ENCODE measurements at places on chromosomes 1 and 21.

GRCh38 chr1:116346943-116347673 lies 25.9 kb upstream of the ATP1A1 start:
- H3K27me3 ChIP-seq, result no peaks in the 10 kb centered on the region
- no peak overlapping the region for H3K4me3 ChIP-seq
- no peaks in the 10 kb centered on the region for H3K36me3 ChIP-seq
- peaks cover 29% of the 10 kb centered on the region for H3K4me1 ChIP-seq
- peak overlapping the region; percentile 96 for H3K27ac ChIP-seq

DNA sequence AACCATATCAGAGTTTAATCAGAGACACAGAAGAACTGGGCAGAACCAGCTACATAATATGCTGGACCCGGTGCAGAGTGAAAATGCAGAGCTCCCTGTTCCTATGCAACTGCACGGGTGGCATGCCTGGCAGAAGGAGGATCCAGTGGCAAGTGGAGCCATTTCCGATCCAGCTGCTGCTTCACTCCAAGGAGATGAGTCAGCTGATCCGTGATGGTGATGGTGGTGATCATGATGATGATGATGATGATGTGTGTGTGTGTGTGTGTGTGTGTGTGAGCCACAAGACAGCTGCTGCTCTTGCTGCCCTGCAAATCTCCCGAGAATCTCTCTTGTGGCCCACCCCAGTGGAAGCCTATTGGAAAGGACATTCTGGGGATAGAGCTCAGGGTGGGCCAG lies 133.0 kb downstream of the URB2 start:
- peaks cover 3% of the 10 kb centered on the region for H3K36me3 ChIP-seq
- H3K4me1 ChIP-seq, result no peaks in the 10 kb centered on the region
- no peak for DNase-seq
- H3K27ac ChIP-seq, result no peak overlapping the region

DNA sequence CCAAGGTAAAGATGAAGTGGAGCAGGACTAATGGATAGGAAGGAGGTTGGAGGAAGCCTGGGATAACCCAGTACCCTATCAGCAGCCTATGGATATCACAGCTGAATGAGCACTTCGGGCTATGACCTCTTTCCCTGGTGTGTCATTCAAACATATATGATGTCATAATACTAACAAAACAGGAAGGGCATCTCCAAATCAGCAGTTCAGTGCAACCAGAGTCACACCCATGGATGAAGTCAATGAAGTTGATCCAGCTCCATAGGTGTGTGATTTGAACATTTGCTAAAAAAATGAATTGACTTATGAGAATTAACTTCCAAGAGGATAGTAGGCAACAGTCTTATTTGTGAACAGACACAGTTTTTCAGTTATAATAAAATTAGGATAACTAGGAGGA lies 1.7 kb upstream of the C1orf116 start:
- H3K4me1 ChIP-seq, result peaks cover 3% of the 10 kb centered on the region
- H3K27ac ChIP-seq, result no peak overlapping the region
- no peak overlapping the region for H3K4me3 ChIP-seq
- H3K36me3 ChIP-seq, result peaks cover 4% of the 10 kb centered on the region

- H3K27ac ChIP-seq, result no peak overlapping the region
- no peak for DNase-seq
- no peaks in the 10 kb centered on the region for H3K36me3 ChIP-seq
- H3K27me3 ChIP-seq, result peaks cover 30% of the 10 kb centered on the region
- no peak overlapping the region for H3K4me3 ChIP-seq
These were observed 113.7 kb upstream of the PALMD start for GRCh38 chr1:99532276-99532580.

DNA sequence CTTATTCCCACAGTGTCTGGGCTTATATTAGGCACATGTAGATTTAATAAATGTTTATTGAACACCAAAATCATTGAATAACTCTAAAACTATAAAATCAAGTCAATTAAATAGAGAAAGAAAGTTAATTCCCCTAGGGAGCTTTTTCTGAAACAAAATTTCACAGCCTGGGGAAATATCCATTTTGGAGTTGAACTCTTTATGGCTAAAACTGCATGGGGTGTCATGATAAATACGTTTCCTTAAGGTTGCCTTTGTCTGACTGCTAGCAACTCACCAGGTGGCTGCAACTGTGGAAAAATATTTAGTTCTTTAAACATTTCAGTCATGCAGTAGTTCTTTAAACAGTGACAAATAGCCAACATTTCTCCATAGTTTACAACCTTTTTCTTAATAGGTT lies 496.1 kb downstream of the LRRIQ3 start:
- no peaks in the 10 kb centered on the region for H3K36me3 ChIP-seq
- H3K27me3 ChIP-seq, result no peaks in the 10 kb centered on the region
- no peak overlapping the region for H3K4me3 ChIP-seq
- no peak for DNase-seq
- H3K27ac ChIP-seq, result no peak overlapping the region

- no peaks in the 10 kb centered on the region for H3K4me1 ChIP-seq
- H3K36me3 ChIP-seq, result no peaks in the 10 kb centered on the region
- no peak for DNase-seq
- no peak overlapping the region for H3K27ac ChIP-seq
- H3K4me3 ChIP-seq, result no peak overlapping the region
- H3K27me3 ChIP-seq, result no peaks in the 10 kb centered on the region
These were observed 143.4 kb upstream of the DSCAM start for GRCh38 chr21:40990366-40990765.

DNA sequence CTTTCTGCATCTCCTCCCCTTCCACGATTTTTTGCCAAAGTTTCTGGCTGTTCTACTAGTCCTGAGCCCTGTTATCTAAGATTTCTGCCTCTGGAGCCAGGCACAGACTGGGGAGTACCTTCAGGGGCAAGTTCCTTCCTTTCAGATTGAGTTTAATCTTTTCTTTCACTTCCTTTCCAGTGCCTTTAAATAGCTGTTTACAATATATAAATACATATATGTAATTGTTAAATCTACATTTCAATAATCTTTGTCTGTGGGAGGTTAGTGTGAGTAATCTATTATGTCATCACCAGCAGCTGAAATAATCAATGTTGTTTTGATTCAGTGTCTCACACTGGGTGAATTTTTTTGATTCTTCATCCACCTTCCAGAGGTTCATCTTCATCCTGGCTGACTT lies 31.8 kb downstream of the DIPK1A start:
- DNase-seq, result no peak
- H3K4me1 ChIP-seq, result peaks cover 29% of the 10 kb centered on the region
- H3K4me3 ChIP-seq, result no peak overlapping the region
- peak overlapping the region; percentile 10 for H3K27ac ChIP-seq
- no peaks in the 10 kb centered on the region for H3K27me3 ChIP-seq

All from T-helper 17 cell (primary cell).